ENCODE measurements at places on chromosomes 12 and 14. TPM values are rescaled to one million over a fixed set of nuclear protein-coding genes. Genes with fewer than 3 reads are reported as not detected.

DNA sequence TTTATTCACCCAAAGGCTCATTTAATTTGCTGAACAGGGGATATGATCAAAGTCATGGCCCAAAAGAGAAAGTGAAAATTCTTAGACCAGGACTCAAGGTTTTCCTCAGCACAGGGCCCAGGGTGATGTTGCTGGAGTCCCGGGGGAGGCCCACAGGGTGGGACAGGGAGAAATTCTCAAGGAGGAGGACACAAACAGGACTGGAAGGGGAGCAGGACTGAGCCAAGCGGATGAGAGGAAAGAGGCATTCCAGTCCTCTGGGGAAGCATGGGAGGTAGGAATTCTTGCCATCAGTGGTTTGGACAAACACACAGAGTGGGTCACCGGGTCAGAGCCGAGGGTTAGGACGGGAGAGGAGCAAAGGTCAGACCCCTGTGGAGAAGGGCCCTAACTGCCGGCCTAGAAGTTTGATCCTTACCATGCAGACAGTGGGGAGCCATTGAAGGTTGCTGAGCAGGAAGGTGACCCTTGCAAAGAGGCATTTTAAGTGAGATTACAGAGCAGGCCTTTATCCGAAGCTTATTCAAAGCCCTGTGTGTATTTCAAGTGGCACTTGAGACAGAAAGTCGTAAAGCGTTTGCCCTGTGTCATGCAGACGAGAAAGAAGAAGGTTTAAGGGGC, 68.4 kb upstream of the PTGR2 start:
- no peak for DNase-seq

GRCh38 chr14:44529026-44529425, 21.9 kb upstream of the FSCB start:
- DNase-seq = no peak

- no peak for DNase-seq
Observed at GRCh38 chr12:106883426-106883825, 72.3 kb upstream of the TMEM263 start.

- DNase-seq = no peak
Observed at GRCh38 chr12:129629901-129630300, 273.9 kb downstream of the TMEM132D start.

DNA sequence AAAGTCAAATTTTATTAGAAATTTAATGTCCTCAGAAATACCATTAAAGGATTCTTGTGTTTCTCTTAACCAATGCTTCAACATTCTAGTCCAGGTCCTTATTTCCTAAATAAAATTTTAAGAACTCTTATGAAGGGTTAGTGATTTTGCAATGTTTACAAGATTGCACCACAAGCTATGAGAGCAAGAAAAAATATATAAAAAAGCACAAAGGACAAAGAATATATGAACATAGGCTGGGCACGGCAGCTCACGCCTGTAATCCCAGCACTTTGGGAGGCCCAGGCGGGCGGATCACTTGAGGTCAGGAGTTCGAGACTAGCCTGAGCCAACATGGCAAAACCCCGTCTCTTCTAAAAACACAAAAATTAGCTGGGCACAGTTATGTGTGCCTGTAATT, 7.7 kb downstream of the RACGAP1 start:
- DNase-seq = no peak

DNA sequence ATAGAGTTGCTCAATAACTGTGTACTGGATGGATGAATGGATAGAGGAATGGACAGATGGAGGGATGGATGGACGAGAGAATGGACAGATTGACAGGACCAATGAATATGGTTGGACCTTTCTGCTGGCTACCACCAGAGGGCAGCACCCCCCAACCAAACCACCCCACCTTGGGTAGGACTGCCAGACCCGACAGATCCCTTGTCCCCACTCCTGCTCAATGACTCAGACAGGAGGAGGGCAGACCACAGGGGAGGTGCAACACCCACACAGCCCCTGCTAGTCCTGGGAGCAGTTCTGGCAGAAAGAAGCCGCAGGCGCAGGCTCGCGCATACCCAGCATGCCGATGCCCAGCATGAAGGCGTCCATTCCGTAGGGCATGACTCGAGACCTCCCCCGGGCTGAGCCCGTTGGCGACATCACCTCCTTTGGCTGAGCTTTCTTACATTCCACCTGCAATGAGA, 12.4 kb downstream of the MSI1 start:
- DNase-seq = peak; percentile 63

- no peak for DNase-seq
Observed at GRCh38 chr12:10741845-10742244, 18.7 kb upstream of the YBX3 start.

DNA sequence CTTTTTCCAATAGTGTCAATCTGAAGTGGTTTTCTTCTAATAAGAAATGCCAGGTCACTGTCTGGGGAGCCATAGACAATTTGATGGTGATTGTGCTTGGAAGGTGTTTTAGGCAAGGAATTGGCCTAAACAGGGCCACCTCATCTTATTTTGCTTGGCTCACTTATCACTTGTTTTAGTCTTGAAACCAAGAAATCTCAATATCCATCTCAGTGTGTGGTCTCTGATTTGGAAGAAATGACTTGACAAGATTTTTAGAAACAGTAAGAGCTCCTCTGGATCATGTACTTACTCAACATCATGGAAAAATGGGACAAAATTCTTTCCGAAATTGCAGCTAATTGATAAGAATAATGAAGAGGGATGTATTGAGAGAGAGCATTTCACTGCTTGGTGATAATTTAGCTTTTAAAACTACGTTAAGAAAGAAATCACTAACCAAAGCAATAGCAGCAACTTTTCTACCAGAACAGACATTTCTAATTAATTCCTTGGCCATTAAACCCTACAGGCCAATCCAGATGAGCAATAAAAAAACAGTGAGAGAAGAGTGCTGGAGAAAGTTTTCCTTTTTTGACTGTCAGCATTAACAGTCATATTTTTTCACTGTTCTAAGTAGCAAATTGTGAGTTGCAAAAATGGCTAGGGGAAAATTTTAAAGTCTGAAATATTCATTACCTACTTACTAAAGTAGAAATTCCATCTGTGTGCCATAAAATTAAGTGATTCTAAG, 157.3 kb downstream of the AEBP2 start:
- no peak for DNase-seq

- no peak for DNase-seq
Observed at GRCh38 chr14:53547593-53547992, 394.5 kb upstream of the DDHD1 start.

- no peak for DNase-seq
Observed at GRCh38 chr12:5259523-5259922, 172.4 kb upstream of the NTF3 start.

DNA sequence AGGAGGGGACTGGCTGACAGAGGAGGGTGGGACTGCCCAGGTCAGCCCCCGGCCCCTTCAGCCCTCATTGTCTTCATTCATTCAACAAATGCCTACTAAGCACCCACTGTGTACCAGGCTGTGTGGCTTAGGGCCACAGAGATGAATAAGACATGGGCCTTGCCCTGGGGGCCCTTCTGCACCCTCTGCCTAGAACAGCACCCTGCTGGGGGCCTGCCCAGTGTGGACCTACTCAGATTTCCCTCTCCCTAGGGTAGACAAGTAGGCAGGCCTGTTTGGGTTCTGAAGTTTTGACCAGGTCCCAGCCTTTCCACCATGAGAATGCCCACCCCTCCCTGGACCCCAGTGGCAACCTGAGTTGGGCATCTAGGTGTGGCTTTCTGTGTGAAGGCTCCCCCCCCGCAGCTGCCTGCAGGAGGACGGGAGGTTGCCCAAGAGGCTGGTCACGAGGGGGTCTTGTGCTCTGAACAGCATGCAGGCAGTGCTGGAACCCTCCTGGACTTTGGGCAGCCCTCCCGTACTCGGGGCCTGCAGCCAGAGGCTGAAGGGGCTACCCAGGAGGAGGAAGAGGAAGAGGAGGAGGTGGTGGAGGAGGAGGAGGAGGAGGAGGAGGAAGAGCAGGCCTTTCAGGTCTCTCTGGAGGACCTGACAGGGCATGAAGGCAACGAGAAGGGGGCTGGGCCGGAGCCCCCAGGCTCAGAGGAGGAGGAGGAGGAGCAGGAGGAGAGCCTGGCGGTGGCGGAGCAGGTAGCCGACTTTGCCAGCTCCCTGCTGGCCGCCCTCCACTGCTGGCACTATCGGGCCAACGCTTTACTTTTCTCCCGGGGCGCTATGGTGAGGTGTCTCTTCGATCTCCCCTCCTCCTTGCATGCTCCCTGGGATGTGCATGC, 33.4 kb downstream of the PLEKHG3 start:
- DNase-seq = peak; percentile 53

GRCh38 chr12:128970110-128970509, 116.8 kb downstream of the GLT1D1 start:
- no peak for DNase-seq

DNA sequence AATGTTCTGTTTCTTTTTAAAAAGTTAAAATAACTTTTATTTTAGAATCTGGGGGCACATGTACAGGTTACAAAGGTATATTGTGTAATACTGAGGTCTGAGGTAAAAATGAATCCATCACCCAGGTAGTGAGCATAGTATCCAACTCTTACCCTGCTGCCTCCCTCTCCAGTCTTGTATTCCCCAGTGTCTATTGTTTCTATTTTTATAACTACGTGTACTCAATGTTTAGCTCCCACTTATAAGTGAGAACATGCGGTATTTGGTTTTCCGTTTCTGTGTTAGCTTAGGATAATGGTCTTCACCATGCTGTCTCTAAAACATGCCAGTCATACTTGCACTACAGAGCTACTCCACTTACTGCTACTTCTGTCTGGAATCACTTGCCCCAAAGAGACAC, 8.4 kb downstream of the FBXO33 start:
- no peak for DNase-seq

DNA sequence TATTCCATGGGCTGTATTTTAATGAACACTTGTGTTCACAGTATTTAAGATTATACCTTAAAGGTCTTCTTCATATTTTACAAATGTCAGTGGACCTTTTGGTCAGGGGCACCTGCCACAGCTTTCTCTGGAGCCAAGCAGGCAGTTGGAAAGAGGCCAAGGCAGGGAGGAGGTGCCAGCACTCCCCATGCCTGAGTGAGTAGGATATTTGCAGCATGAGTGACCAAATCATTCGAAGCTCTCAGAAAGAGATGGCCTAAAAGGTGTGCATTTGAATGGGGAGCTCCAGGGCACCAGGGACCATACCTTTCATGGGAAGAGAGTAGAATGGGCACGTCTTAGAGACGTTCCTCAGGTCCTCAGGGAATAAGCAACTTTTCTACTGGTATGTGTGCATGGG, 121.6 kb downstream of the GPR135 start:
- DNase-seq = no peak

DNA sequence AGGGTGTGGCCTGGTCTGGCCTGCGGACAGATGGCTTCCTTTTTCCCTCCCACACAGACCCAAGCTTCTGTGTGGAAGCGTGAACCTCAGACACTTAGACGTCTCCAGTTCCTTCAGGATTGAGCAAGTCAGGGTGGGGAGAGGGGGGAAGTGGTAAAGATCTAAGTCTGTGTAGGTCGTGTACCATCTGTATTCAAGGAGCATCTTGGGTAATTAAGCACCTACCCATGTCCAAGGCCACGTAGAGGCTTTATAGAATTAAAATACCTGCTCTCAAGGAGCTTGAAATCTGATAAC, 1.7 kb downstream of the AVIL start:
- DNase-seq = no peak

DNA sequence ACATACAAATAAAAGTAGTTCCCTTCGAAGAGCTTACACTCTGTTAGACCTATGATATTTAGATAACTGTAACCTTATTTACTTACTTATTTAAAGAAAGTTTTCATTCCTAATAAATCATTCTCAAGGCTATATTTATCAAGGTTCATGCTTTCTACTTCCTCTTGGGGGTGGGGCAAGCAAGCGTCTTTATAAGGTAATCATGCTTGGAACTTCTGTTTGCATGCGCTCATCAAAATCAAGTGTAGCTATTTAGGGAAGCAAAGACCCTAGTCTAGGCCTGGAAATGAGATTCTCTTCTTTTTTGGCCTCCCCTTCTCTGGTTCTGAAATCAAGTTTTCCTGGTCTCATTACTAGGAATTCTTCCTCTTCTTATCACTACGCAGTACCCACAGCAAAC, 766 bp downstream of the RERG start:
- DNase-seq = no peak

DNA sequence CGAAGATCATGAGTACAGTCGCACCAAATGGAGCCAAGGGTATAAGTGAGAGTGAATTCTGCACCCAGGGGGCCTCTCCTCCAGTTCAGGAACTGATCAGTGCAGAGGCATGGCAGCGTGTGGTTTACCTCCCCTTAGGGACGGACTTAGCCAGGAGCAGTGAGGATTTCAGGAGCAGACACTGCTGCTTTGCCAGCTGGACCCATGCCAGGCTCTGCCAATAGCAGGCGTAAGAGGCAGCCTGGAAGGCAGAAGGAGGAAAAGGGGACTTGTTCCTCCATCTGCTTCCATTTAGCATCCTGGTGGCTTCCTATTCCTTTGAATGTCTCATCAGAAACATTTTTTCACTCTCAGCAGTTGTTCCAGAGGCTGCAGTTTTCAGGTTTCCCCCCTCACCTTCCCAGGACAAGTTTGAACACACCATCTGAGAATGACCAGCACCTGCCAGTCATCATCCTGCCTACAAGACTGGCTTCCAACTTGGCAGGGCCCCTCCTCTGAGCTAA, 137.0 kb upstream of the LMNTD1 start:
- peak; percentile 50 for DNase-seq

DNA sequence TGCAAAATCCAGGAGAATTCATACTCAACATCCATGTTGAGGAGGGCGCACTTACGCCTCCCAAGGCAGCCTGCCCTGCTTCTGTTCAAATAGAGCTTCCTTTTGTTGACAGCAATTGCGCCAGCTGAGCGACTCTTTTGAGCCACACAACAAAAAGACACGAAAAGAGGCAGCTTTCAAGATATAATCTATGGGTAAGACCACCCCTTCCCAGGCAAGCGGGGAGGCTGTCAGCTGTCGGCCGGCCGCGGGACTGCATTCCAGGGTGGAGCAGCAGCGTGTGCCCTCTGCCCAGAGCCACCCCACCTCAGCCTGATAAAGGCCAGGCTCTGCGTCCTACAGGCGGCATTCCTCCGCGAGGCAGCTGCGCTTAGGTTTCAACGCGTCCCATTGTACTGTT, 15.8 kb upstream of the STAB2 start:
- DNase-seq = peak; percentile 39

- no peak for DNase-seq
Observed at GRCh38 chr14:94691660-94692034, 78.3 kb downstream of the GSC start.

DNA sequence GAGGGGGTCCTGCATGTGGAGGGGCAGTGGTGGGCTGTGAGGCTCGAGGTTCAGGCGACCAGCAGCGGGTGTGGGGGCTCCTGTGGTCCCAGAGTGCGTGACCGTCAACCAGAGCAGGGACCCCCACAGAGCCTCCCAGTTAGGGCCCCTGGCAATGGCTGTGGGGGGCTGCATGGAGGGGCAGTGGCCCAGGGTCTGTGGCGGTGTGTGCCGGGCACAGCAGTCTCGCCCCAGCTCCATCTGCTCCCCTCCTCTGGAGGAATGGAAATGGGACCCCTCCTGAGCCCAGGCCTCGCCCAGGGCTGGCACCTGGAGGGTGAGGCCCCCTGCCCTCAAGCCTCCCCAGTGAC, 210.8 kb upstream of the C14orf180 start:
- DNase-seq = no peak

PTPRB gene
- 27.9 TPM for total RNA-seq

KRT73 gene
- total RNA-seq = not detected

KCNA5 gene
- 0.22 TPM for total RNA-seq

ZNF605 gene
- 8.0 TPM for total RNA-seq

C12orf54 gene
- not detected for total RNA-seq

RD3L gene
- total RNA-seq = not detected

LIN7A gene
- total RNA-seq = 4.1 TPM

GPR135 gene
- 2.8 TPM for total RNA-seq

TBPL2 gene
- not detected for total RNA-seq

CFAP73 gene
- 0.34 TPM for total RNA-seq
